Cardiac muscle cell (in vitro differentiated cells and primary cell): ENCODE measurements at places on chromosomes 1 and 21.

GRCh38 chr1:10962483-10962882 is 50.0 kb upstream of the TARDBP start:
- DNase-seq, result peak; percentile 68

DNA sequence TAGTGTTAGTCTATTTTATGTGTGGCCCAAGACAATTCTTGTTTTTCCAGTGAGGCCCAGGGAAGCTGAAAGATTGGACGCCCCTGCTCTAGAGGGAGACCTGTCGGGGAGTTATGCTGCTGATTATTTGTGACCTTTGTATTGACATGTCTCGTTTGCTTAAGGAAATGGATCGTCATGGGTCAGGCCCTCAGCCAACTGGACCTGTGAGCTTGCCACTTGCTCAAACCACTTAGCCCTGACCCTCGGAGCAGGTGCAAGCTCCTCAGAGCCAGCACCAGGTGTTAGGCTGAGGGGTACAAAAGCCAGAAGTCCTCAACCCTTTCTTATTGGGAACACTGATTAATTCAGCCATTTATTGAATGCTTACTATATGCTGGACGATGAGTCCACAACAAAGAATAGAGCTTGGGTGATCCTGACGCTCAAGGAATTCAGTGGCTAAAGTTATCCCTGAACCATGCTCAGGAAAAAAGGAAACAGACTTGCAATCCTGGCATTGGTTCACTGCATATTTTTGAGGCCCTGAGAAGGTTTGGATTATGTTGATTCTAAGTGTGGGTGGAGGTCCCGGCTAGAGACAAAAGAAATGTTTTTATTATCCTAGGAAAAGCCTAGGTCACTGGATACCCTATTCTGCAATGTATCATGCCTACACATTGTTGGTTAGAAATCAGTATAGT is 19.0 kb downstream of the TGFB2 start:
- DNase-seq, result no peak

GRCh38 chr1:44598167-44598566 is 76.1 kb downstream of the TMEM53 start:
- no peak for DNase-seq

- DNase-seq, result no peak
These were observed 29.6 kb upstream of the SLAMF9 start for GRCh38 chr1:159983681-159984080.

DNA sequence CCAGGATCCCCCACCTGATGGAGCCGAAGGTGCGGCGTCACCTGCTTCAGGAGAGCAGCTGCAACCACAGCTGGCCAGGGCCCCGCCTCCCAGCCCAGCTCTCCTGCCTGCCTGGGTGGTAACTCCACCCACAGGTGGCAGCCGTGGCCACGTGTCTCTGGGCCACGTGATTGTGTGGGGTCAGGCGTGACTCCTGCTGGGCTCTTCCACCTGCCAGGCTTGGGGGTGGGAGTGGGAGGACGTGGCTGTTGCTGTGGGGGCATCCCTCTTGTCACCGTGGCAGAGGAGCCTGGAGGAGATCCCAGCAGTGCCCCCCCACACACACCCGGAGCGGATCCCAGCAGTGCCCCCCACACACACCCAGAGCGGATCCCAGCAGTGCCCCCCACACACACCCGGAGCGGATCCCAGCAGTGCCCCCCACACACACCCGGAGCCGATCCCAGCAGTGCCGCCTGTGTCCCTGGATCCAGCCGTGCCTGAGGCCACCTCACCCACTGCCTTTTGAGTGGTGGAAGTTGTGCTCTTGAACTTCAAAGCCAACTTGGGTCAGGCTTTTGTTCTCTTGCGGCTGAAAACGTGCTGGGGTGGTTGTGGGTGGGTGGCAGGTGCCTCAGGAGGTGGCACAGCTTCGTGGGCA is 32.2 kb downstream of the POFUT2 start:
- no peak for DNase-seq

GRCh38 chr21:41596241-41596925 is 88.4 kb upstream of the TMPRSS2 start:
- DNase-seq, result no peak

DNA sequence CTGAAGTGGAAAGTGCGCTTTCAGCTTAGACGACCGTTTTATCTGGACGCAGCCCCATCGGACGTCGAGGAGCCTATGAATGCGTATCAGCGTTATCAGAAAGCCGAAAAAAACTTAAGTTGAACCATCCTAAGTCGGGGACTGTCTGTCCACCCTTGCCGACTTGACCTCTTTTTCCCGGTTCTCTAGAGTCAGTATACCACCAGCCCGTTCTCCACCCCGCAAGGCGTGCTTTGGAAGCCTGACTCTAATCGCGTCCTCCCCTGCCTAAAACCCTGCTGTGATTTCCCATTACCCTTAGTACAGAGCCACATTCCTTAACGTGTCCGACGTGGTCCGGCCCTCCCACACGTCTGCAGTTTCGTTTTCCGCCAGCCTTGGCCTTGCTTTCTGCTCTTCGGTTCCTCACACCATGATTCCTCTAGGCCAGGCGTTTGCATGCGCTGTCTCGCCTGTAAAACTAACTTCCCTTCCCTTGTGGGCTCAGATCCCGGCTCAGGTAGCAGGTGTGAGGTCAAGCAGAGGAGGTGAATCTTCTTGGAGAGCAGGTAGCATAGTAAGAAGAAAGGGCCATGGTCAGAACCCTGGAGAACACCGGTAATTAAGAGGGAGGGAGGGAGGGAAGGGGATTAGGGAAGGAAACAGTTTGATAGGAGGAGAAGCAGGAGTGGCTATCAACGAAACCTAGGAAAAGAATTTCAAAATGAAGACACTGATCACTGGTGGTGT is 865 bp downstream of the ADPRS start:
- DNase-seq, result peak; percentile 37
